ENCODE measurements at places on chromosomes 4 and X.

GRCh38 chr4:128635955-128636560 lies 173.4 kb upstream of the JADE1 start:
- no peak for DNase-seq

DNA sequence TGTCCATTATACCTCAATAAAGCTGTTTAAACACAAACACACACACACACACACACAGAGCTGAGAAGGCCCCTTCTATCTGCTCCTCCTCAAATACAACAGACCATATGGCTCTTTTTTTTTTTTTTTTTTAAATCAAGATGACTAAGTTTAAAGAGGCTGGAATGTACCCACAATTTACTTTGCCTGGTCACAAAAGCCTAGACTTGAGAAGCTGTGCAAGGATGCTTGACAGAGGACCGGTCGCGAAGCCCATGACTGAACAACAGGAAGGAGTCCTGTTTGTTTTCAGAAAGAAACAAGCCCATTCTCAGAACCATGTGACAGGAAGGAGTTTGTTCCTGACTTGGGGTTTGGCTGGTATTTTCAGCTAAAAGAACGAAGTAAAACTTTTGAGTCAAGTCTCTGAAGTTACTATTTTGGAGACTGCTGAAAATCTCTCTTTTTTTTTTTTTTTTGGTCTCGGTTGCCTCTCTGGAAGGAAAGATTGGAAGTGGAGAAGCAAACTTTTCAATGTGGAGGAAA lies 650.9 kb upstream of the TENM3 start:
- no peak for DNase-seq

DNA sequence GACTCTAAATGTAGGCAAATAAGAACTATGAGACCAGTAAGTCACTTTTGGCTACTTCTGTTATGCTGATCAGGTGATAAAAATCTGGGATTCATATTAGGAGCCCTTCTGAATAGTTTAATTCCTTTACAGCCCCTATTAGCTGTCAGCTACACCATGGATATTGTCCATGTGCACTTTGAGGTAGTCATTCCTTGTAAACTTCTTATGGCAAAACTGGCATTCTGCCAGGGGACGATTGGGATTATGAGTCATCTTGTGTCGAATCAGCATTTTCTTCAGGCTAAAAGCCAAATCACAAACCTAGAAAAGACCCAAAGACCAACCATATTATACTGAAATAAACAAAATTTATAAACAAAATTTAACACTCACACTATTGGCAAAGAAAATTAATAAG lies 227.6 kb downstream of the PRDM5 start:
- DNase-seq = peak; percentile 82

DNA sequence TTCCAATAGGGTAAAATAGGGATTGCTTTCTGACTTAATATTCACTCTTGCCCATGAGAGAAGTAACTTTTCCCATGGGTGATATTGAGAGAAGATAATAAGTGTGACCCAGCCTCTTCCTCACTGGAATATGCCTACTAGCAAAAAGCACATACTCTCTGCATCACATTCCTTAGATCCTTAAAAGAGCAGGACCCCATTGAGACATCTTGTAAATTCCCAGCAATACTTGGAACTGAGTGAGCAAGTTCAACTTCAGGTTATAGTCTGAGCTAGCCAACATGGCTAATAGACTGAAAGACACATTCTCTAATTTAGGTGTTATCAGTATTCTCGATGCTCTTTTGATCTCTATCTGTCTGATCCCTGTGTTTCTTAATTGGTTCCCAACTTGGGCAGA lies 1372.3 kb downstream of the STIM2 start:
- DNase-seq = peak; percentile 36

GRCh38 chrX:50471390-50471789 lies 765 bp upstream of the DGKK start:
- no peak for DNase-seq

GRCh38 chr4:105544520-105545286 lies 7.7 kb upstream of the ARHGEF38 start:
- DNase-seq = no peak

GRCh38 chr4:82809619-82810018 lies 11.0 kb upstream of the SCD5 start:
- no peak for DNase-seq

- DNase-seq = no peak
Measured at GRCh38 chr4:39542611-39543012, 15.4 kb upstream of the UGDH start.

- DNase-seq = peak; percentile 44
Measured at GRCh38 chrX:22090181-22090580, 58.1 kb downstream of the PHEX start.

DNA sequence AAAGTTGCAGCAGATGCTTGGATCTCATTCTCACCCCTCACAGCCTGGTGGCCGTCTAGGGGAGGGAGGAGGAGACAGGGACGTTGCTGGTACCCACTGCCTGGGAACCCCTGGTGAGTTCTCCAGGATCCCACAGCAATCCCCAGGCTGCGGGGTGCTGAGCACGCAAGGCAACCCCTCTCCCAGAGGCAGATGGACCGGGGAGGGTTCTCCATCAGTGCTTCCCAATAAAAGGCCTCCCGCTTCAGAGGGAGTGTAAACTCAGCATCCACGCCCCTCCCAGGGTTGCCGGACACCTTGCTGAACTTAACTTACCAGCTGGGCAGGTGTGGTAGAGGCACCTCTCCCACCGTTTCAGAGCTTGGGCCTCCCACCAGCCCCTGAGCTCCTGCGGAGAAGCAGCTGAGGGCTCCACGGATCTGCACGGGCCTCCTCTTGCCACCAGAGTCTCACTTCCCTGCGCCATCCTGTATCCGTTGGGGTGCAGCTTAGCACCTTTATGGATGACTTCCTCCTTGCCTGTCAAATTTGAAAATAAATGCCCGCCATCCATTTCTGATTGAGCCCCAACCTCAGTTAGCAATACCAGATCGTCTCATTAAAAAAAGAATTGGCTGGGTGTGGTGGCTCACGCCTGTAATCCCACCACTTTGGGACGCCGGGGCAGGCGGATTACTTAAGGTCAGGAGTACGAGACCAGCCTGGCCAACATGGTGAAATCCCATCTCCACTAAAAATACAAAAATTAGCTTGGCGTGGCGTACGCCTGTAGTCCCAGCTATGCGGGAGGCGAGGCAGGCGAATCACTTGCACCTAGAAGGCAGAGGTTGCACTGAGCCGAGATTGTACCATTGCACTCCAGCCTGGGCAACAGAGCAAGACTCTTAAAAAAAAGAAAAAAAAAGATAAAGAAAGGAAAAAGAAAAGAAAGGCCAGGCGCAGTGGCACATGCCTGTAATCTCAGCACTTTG lies 14.8 kb upstream of the TBC1D14 start:
- DNase-seq = no peak

DNA sequence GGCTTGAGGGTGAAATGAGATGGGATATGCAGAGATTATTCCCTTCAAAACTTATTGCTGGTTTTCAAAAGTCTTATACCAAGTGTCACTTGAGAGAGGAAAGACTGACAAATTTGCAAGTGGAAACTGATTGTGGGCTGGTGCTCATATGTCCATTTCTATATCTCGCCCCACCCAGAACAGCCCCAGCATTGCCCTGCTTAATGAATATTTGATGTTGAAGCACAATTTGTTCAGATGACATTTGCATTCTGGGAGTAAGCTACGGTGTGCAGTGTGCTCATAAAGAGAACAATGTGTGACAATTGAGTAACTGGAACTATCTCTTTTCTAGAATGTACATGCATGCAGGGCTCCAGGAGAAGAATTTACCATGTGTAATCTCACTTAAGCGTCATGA lies 223.5 kb upstream of the TRPC5 start:
- DNase-seq = no peak

Data from fibroblast of skin of right quadriceps (primary cell).